ENCODE measurements at places on chromosomes 5 and 9.

- H3K36me3 ChIP-seq, result no peaks in the 10 kb centered on the region
- H3K4me1 ChIP-seq, result no peaks in the 10 kb centered on the region
- H3K4me3 ChIP-seq, result no peak overlapping the region
- no peak overlapping the region for H3K27ac ChIP-seq
- DNase-seq, result no peak
These were observed 82.6 kb downstream of the VCAN start for GRCh38 chr5:83554133-83554532.

DNA sequence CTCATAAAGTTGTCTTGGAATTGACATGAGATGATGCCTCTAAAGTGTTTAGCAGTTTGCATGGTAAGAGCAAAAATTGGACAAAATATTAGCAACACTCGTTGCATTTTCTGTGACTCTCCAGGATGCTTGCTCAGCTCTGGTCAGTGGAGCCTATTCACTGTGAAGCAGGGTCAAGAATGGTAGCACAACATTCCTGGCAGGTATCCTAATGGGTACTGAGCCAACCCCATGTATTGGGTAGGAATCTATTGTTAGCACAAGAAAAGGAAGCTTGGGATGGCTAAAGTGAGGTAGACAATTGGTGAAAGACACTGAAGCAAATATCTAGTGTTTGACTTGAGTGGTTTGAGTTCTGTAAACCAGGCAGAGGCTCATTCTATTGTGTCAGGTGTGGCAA is 10.4 kb upstream of the ACTBL2 start:
- no peaks in the 10 kb centered on the region for H3K27me3 ChIP-seq
- H3K27ac ChIP-seq, result peak overlapping the region; percentile 98
- no peak for DNase-seq
- H3K4me3 ChIP-seq, result no peak overlapping the region
- no peaks in the 10 kb centered on the region for H3K36me3 ChIP-seq
- peaks cover 54% of the 10 kb centered on the region for H3K4me1 ChIP-seq

GRCh38 chr9:20701060-20701459 is 17.0 kb downstream of the FOCAD start:
- no peaks in the 10 kb centered on the region for H3K27me3 ChIP-seq
- peaks cover 4% of the 10 kb centered on the region for H3K4me1 ChIP-seq
- no peak overlapping the region for H3K27ac ChIP-seq

DNA sequence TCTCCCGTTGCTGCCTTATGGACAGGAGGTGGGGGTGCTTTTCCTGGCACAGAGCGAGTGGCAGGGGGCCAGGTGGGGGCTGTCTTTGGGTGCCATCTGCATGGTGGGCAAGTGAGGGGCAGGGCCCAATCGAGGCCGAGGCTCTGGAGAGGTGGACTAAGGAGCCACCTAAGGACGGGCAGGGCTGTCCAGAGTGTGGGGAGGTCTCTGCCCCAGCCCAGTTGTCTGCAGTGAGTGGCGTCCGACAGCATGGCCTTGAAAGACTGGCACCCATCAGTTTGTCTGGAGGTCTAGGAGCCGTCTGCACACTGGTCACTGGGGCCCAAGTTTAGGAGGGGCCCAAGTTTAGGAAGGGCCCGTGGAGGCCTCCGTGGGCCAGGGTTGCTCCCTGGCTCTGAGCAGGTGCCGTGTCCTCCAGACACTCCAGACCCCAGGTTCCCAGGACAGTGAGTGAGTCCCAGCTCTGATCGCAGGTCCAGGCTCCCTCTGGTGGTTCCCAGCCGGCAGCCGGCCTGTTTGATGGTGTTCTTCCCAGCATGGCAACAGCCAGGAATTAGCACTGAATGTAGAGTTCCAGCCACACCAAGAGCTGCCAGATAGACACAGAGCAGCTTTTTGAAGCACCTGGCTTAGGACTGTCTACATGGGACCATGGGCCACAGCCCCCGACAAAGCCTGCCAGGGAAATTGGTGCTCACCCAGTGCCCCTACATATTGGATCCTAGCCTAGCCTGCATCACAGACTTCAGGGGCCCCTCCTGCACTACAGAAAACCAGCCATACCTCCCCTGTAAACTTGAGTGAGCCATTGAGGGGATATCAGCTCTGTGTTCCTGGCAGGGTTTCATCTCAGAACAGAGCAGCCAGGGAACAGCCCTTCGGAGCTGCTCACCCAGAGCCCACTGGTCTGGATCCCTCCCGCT is 120.9 kb downstream of the WNK2 start:
- no peaks in the 10 kb centered on the region for H3K36me3 ChIP-seq
- no peaks in the 10 kb centered on the region for H3K27me3 ChIP-seq
- H3K4me1 ChIP-seq, result no peaks in the 10 kb centered on the region

DNA sequence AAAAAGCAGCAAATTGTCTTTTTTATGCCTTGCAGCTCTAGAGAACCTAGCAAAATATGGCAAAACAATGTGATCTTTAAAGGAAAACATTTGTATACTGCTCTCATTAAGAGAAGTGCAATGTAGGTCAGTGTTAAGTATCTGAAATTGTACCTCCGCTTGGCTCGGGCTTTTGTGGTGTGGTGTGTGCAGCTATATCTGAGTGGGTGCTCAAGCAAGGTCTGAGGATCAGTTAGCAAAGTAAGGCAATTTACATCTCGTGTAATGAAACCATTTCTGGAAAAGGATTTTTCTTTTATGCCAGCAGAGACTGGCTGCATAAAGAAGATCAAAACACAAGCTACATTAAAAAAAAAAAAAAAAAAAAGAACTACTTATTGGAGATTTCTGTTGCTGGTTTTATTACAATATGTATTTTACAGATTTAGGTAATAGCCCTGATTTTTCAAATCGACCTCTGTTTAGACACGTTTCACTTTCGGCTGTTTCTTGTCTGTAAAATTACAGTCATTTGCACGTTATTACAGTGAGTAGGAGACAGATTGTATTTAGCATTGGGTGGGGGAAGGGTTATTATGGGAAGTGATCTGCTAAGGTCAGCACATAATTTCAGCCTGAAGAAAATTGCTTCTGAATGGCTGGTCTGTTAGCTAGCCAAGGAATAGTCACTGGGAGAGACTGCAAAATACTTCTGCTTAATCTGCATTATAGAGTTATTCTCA is 7.9 kb upstream of the ZNF608 start:
- H3K4me3 ChIP-seq, result no peak overlapping the region
- H3K36me3 ChIP-seq, result no peaks in the 10 kb centered on the region
- H3K4me1 ChIP-seq, result peaks cover 6% of the 10 kb centered on the region
- H3K27ac ChIP-seq, result no peak overlapping the region
- DNase-seq, result no peak

GRCh38 chr9:117828466-117828865 is 124.3 kb downstream of the TLR4 start:
- H3K27ac ChIP-seq, result no peak overlapping the region
- peaks cover 5% of the 10 kb centered on the region for H3K27me3 ChIP-seq
- no peaks in the 10 kb centered on the region for H3K36me3 ChIP-seq
- no peak for DNase-seq
- H3K4me3 ChIP-seq, result no peak overlapping the region
- peaks cover 5% of the 10 kb centered on the region for H3K4me1 ChIP-seq

DNA sequence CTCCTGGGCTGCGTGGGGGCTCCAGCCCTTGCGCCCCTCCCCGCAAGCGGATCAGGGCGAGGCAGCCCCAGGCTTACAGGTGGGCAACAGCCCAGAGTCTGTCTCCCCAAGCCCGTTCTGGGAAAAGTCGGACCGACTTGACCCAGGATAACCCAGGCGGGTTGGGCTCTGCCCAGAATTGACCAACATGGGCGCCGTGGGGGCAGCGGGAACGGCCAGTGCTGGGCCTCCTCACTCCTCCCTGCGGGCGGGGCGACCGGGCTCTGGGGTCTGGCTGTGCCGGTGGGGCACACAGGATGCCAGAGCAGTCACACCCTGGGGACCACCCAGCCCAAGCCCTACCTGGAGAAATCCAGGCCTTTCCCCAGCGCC is 15.3 kb upstream of the SYNPO start:
- no peak for DNase-seq
- H3K27ac ChIP-seq, result no peak overlapping the region
- no peaks in the 10 kb centered on the region for H3K27me3 ChIP-seq
- H3K36me3 ChIP-seq, result no peaks in the 10 kb centered on the region
